ENCODE measurements at places on chromosomes 11 and 22.

DNA sequence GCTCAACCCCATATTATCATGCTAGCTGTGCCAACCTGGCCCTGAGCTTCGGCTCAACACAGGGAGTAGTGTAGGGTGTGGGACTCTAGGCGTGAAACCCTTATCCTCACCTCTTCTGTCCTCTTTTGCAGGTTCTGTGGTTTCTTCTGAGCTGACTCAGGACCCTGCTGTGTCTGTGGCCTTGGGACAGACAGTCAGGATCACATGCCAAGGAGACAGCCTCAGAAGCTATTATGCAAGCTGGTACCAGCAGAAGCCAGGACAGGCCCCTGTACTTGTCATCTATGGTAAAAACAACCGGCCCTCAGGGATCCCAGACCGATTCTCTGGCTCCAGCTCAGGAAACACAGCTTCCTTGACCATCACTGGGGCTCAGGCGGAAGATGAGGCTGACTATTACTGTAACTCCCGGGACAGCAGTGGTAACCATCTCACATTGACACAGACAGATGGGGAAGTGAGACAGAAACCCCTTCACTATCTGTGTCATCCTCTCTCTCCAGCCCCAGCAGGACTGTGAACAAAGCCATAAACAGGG lies 76.4 kb downstream of the GGTLC2 start:
- DNase-seq: no peak

- peak; percentile 54 for DNase-seq
Observed at GRCh38 chr11:57566005-57566904, 1.2 kb downstream of the UBE2L6 start.

DNA sequence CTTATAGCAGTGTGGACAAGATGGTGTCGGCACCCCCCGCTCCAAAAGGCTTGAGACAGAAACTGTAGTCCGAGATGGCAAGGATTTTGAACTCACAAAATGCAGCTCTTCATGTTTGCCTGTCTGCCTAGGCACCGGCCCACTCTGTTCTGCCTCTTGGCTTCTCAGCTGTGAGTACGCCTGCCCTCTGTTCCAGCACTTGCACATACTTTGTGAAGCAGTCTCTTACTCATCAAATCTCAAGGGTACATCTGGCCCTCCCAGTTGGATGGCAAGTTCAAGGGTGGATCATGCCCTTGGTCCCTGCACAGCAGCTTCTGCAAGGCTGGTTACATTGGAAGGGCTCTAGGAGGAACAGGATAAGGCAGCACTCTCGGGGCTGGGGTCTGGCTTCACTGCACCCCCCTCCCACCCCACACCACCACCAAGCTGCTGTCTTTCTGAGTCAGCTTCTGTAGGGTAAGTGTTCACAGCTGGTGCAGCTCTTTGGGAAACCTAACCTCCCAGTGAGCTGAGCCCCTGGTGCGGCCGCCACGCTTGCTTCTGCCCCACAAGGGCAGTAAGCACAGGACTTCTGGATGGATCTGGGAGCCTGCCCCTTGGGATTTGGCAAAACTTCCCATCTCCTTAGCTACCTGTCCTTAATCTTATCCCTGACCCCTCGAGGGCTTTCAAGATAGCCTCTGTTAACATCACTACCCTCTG lies 37.2 kb downstream of the FAM83F start:
- DNase-seq: peak; percentile 78

- DNase-seq: peak; percentile 5
Observed at GRCh38 chr22:24803064-24803542, 2.9 kb upstream of the SGSM1 start.

DNA sequence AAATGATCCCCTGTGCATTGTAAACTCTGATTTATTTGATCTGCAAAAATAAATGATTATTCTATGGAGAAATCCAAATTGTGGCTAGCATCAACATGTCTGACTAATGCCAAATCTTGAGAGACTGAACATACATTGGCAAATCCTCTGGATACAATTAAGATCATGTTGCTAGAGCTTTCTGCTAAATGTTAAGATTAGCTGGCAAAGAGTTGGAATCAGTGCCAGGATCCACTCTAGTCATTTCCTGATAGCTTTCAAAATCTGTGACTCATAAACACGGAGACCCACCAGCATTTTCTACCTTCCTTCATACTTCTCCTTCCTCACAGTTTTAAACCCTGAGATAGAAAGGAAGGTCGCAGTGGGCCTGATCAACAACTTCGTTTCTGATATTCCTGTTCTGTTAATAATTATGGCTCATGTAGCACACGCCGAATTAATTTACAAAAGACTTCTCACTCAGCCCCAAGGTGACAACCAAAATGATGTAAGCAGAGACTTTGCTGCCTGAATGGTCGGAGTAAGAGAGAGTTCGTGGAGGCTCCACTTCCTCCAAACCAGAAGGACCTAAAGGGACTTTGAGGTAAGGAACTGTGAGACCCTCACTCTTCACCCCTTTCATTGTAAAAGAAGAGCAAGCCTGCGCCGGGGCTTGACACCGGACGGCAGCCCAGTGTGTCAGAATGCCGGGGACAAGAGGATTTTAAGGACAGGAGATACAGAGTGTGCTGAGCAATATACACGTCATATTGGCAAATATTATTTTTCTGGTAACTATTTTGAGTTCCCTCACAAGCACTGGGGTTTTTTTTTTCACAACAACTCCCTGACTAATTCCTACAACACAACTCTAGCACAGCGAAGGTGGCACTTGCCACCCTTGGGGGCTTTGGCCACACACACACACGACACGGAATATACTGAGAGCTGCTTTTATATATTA lies 42.0 kb downstream of the SERPINH1 start:
- peak; percentile 90 for DNase-seq

GRCh38 chr11:131002145-131002544 lies 85.9 kb upstream of the SNX19 start:
- no peak for DNase-seq

DNA sequence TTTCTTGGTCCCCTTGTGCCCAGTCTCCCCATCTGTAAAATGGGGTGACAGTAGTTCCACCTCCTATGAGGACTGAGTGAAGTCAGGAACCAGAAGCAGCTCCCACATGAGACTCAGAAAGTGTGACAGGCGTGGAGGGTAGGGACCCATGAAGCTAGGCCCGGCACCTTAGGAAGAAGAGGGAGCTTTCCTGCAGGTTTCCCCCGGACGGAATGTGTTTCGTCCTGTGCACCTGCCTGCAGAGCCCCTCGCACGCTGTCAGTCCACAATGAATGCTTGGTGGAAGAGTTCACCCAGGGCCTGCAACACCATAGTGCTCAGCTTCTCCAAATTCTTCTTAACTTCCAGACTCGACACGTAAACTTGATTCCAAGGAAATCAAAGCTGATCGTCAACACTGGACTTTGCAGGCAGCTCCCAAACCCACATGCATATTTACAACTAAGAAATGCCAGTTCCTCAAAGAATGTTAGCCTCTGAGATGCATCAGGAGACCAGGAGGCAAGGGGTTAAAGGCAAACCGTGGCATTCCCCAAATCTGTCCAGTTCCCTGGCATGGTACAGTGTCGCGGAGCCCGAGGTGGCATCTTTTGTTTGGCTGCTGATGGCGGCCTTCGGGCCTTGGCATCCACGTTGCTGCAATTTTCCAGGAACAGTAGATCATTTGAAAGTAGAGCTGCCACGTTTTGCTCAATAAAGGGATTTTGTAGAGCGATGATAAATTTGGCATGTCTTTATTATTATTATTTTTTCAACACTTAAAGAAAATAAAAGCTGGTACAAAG lies 15.4 kb downstream of the LRP5 start:
- DNase-seq: no peak

GRCh38 chr11:46680164-46680760 lies 20.2 kb downstream of the ARHGAP1 start:
- no peak for DNase-seq

GRCh38 chr11:95429376-95429907 lies 198.4 kb upstream of the SESN3 start:
- no peak for DNase-seq

DNA sequence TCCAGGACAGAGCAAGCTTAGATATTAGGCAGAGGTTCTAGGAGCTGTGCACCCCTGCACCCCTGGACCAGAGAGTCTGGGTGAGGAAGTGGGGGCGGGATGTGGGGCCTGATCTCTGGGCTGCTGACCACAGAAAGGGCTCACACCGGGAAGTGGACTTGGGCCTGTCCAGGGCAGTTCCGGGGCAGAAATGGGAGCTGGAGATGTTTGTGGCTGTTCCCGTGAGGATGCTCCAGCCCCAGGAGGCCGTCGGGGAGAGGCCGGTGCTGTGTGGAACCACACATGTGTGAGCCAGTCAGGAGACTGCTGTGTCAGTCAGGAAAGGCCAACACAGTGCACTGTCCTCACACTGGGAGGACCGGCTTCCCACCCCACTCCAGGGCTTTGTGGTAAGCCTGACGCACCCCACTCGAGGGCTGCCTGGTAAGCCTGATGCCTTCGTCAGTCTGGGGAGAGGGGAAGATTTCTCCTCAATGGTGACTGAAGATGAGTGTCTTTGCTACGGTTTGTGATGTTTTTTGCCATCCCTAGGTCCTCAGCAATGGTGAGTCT lies 741.0 kb downstream of the BRD1 start:
- no peak for DNase-seq

GRCh38 chr11:14858404-14858803 lies 33.6 kb downstream of the CYP2R1 start:
- no peak for DNase-seq

DNA sequence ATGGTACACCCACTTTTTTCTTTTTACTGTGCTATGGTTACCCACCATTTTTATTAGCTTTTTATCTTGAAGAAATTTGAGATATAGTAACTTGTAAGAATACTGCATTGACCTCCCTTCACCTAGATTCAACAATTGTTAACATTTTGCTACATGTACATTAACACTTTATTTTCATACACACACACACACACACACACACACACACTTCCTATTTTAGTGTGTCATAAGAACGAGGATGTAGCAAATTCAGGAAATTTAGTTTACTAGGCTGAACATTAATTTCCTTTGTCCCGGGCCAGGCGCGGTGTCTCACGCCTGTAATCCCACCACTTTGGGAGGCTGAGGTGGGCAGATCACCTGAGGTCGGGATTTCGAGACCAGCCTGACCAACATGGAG lies 1.1 kb upstream of the ATP6V1E1 start:
- DNase-seq: no peak

DNA sequence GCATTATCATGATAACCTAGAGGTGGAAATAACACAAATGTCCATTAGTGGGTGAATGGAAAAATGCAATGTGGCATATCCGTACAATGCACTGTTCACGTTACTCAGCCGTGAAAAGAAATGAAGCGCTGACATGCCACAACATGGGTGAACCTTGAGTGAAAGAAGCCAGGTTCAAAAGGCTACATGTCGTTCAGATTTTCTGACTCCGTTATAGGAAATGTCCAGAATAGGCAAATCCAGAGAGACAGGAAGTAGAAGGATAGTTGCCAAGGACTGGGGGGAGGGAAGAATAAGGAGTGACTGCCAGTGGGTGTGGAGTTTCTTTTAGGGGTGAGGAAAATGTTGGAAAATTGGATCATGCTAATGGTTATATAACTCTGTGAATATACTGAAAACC lies 133.8 kb downstream of the ATXN10 start:
- DNase-seq: no peak

GRCh38 chr11:60208146-60208895 lies 25.4 kb upstream of the MS4A6A start:
- DNase-seq: no peak

- DNase-seq: no peak
Observed at GRCh38 chr11:67163006-67163405, 43.9 kb downstream of the KDM2A start.

- no peak for DNase-seq
Observed at GRCh38 chr22:18130018-18130417, 19.4 kb downstream of the TUBA8 start.

GRCh38 chr22:22684580-22685561 lies 40.5 kb downstream of the GGTLC2 start:
- peak; percentile 38 for DNase-seq

DNA sequence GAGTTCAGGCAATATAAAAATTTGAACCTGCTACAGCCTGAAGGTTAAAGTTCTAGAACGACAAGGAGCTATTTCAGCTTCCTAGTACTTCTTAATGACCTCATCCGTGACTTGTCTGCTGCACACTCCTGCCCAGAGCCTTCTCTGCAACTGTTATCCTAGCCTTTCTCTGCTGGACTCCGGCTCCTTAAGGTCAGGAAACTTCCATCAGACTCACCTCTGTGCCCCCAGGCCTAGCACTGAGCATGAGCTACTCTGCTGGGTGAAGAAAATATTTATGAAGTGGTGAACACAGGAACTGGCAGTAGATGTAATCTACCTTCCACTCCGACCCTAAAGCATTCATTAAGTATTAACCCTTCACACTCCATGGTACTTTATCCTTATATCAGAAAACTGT lies 18.4 kb downstream of the CSNK2A3 start:
- no peak for DNase-seq

GRCh38 chr11:66554602-66555001 lies 7.9 kb downstream of the ACTN3 start:
- no peak for DNase-seq

- DNase-seq: no peak
Observed at GRCh38 chr22:39244496-39245129, at the start of gene PDGFB. TSS of gene PDGFB (minus strand) at chr22:39244982. CDS start at chr22:39243963, 1,019 bp downstream.

GRCh38 chr11:57776031-57776521 lies 14.5 kb downstream of the CTNND1 start:
- no peak for DNase-seq

- no peak for DNase-seq
Observed at GRCh38 chr11:92811341-92811740, 158.1 kb upstream of the MTNR1B start.

DNA sequence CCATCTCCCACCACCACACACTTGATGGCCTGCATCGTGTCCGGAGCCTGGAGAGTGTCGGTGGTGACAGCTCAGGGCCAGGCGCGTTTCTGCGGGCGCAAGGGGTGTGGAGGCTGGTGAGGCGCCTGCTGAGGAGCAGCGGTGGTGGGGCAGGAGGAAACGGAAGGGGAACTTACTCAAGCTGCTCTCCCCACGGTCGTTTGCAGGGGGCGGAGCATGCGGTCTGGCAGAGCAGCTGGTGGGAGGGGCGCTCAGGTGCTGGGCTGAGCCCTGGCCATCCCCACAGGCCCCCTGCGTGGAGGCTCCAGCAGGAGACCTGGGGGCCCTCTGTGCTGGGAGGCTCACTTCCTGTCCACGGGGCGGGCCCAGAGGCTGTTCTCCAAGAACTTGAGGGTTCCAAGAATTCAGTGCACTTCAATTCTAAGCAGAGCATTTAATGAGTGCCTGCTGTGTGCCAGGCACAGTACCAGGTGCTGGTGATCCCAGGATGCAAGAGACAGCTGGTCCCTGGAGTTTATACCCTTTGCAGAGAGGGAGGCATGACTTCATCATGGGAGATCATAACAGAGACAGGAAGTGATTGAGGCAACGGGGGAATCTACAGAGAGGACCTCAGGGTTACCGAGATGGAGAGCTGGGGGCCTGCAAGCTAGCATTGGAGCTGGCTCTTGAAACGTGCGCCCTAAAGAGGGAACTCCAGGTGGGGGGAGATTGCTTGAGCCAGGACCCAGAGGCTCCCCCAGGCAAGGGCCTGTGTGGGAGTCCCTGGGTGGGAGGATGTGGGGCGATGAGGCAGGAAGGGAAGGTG lies at the start of gene RAC2:
TSS of gene RAC2 (minus strand) at position 156 of the 808 bp plus-strand sequence. CDS start at position 35, 121 bp downstream.
- no peak for DNase-seq
